ENCODE measurements at places on chromosomes 1 and 21. TPM values are rescaled to one million over a fixed set of nuclear protein-coding genes. Genes with fewer than 3 reads are reported as not detected.

IGFN1 gene
- total RNA-seq: not detected

KIAA1614 gene
- 4.0 TPM for total RNA-seq

C8A gene
- total RNA-seq: not detected

GRCh38 chr1:165416876-165417275 lies 28.1 kb downstream of the RXRG start:
- no peak for DNase-seq
